ENCODE measurements at places on chromosomes 5 and 9. TPM values are rescaled to one million over a fixed set of nuclear protein-coding genes. Genes with fewer than 3 reads are reported as not detected.

GRCh38 chr9:135326141-135326540 is 153.4 kb upstream of the PPP1R26 start:
- DNase-seq = no peak

SMIM3 gene
- 46.4 TPM for total RNA-seq

CNTNAP3 gene
- total RNA-seq = 31.8 TPM

TRIM41 gene
- 12.2 TPM for total RNA-seq

HEMGN gene
- not detected for total RNA-seq

- DNase-seq = no peak
Observed at GRCh38 chr9:81559709-81560108, 129.6 kb downstream of the TLE1 start.

GRCh38 chr5:143435210-143435657 is 31.7 kb upstream of the NR3C1 start:
- no peak for DNase-seq

PCDHGB4 gene
- total RNA-seq = 11.6 TPM

GRCh38 chr9:4422495-4422894 is 67.8 kb upstream of the SLC1A1 start:
- no peak for DNase-seq

DNAI1 gene
- total RNA-seq = not detected

LCN9 gene
- total RNA-seq = not detected

DNA sequence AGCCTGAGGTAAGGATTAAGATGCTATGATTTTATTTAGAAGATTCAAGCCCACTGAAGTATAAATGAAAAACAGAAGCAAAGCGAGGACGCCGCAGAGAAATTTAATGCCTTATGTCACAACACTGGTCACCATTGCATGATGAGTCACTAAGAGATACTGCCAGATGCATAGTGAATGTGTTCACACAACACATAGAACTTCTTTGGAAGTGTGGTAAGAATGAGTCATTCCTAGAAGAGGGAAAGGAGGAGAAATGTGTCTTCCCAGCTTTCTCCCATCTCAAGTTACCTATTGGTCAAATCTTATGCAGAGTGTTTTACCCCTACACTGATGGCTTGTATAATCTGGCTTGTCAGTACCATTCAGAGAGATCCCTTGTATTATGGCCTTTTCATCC is 465.3 kb upstream of the ARRDC3 start:
- DNase-seq = no peak

DNA sequence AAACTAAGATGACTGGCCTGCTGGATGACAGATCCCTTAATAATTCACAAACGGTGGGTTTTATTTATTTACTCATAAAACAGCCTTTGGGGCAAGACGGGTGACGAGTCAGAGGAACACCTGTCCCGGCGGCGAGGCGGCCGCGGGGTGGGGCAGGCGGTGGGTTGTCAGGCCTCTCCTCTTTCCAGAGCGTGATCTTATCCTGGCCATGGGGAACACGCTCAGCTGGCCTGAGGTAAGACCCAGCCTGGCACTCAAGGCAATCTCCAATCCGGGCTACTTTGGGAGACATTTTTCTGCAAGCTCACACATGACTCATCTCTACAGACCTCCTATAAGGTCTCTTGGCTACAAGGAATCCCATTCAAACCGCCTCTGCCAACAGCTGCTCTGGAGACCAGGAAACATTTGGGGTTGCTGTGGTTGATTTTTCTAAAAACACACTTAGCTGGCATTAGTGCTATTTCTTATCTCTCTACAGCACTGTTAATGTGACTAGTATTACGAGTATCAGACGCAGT is 6.3 kb downstream of the RAPGEF1 start:
- peak; percentile 37 for DNase-seq

- no peak for DNase-seq
Observed at GRCh38 chr9:91481972-91482371, 58.3 kb upstream of the NFIL3 start.

DNA sequence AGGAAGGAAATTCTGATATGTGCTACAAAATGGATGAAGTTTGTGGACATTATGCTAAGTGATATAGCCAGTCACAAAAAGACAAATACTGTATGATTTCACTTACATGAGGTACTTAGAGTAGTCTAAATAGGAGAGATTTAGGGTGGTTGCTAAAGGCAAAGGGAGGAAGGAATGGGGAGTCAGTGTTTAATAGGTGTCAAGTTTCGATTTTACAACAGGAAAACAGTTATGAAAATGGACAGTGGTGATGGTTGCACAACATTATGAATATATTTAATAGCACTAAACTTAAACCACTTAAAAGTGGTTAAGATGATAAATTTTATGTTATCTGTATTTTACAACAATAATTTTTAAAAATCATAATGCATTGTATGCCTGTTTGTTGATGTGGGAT is 40.4 kb upstream of the ECM2 start:
- no peak for DNase-seq

GRCh38 chr9:129995409-129996160 is 47.4 kb downstream of the FNBP1 start:
- DNase-seq = no peak

- no peak for DNase-seq
Observed at GRCh38 chr9:109355564-109356297, 34.9 kb upstream of the EPB41L4B start.

GRCh38 chr5:126370796-126371718 is 52.2 kb upstream of the GRAMD2B start:
- DNase-seq = no peak

OSMR gene
- 79.2 TPM for total RNA-seq

SEMA4D gene
- 16.9 TPM for total RNA-seq

GRCh38 chr9:135289081-135289491 is 190.5 kb upstream of the PPP1R26 start:
- DNase-seq = no peak

DNA sequence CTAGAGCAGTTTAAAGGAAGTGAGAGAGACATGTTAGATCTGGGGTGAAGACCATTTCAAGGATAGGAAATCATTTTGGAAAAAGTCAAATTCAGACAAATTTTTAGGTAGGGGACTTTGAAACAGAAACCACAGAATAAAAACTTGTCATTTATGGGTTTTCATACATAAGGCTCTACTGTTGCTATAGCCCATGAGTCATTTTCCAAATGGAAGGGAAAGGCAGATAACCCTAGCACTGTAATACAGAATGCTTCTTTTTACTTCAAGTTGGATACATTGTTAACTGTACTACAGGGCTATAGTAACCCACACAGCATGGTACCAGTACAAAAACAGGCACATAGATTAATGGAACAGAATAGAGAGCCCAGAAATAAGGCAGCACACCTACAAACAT is 455.4 kb downstream of the EBF1 start:
- no peak for DNase-seq

DNA sequence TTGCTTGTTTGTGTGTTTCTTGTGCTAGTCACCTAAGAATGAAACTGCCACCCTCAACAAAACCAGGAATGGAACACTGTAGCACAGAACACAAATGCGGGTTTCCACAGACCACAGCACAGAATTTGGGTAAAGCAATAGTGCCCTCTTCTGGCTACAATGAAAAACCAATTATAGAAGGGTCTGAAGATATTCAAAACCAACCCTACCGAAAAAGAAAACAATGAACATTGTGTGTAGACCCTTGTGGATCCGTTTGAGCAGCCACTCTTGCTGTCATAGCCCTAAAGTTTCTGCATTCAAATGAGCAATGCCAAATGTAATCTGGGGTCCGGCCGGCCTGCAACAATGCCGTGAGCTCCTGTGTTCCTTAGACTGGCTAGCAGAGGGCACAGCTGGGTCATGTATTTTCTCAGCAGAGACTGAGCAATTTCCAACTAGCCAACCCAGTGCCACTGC is 8.3 kb upstream of the ENC1 start:
- DNase-seq = no peak

CTNND2 gene
- not detected for total RNA-seq

MYORG gene
- total RNA-seq = 12.1 TPM

GRCh38 chr5:98470747-98471146 is 302.7 kb upstream of the RGMB start:
- DNase-seq = no peak

GRCh38 chr5:36647046-36647445 is 40.6 kb downstream of the SLC1A3 start:
- no peak for DNase-seq

DNA sequence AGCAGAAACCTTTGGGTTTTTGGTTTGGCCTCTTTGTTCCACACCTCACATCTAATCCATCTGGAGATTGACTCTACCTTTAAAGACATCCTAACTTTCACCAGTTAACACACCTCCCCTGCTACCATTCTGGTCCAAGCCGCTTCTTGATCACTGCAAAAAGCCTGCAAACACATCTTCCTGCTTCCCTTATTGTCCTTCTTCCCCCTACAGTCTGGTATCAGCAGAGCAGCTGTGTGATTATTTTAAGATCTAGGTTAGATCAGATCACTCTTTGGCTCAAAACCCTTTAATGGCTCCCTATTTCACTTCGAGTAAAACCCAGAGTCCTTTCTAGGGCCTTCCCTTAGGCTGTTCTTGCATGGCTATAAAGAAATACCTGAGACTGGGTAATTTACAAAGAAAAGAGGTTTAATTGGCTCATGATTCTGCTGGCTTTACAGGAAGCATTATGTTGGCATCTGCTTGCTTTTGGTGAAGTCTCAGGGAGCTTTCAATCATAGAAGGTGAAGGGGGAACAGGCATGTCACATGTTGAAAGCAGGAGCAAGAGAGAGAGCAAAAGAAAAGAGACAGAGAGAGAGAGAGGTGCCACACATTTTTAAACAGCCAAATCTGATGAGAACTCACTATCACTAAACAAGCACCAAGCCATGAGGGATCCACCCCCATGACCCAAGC is 1.5 kb upstream of the TEX10 start:
- DNase-seq = no peak

GRCh38 chr5:35016174-35017051 is 31.3 kb downstream of the AGXT2 start:
- no peak for DNase-seq

GLRA1 gene
- total RNA-seq = not detected

GRCh38 chr5:150300496-150301169 is 2.1 kb downstream of the ARSI start:
- DNase-seq = no peak

CCDC192 gene
- total RNA-seq = not detected

GRCh38 chr9:123620239-123620638 is 264.2 kb downstream of the CRB2 start:
- no peak for DNase-seq

- DNase-seq = no peak
Observed at GRCh38 chr9:12195456-12195855, 497.7 kb upstream of the TYRP1 start.

DNA sequence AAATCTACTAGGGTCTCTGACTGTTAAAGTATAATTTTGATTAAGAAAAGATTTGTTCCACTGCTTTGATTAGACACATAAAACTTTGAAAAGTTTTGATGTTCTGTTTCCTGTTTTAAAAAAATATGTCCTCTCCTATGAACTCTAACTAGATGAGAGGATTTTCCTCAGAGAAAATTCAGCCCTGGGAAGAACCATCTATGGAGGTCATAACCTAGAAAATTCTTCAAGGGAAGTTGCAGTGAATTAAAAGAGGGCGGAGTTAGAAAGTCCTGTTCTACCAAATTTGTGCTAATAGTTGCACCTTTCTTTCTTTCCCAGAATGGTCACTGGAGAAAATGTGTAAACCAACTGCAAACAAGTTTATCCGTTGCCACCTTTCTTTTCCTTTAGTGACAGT is 27.7 kb downstream of the PIK3R1 start:
- DNase-seq = no peak

- no peak for DNase-seq
Observed at GRCh38 chr5:158770506-158770905, 329.2 kb downstream of the EBF1 start.

DNA sequence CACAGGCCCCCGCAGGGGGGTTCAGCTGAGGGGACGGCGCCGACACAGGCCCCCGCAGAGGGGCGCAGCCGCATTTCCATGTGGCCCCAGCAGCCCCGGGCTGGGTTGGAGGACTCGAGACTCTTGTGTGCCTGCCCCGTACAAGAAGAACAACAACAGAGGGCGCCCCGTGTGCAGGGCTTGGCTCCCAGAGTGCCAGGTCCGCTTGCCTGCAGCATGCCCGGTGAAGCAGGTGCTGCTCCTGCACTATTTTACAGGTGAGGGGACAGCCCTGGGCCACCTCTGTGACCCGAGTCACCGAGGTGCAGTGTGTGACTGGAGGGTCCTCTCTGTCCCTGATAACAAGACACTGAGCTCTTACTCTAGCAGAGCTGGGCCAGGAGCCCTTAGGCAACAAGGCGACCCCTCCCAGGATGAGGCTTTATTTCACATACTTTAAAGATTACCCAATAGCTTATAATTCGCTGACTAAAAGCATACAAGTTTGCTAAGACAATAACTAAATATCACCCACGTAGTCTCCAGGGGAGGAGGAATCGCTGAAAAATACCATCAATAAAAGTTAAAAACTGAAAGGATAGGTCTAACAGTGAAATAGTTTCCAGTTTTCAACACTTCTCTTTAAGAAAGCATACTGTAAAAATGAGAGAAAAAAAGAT is 41.7 kb upstream of the SLC9A3 start:
- DNase-seq = no peak

ADGRD2 gene
- total RNA-seq = not detected

DNA sequence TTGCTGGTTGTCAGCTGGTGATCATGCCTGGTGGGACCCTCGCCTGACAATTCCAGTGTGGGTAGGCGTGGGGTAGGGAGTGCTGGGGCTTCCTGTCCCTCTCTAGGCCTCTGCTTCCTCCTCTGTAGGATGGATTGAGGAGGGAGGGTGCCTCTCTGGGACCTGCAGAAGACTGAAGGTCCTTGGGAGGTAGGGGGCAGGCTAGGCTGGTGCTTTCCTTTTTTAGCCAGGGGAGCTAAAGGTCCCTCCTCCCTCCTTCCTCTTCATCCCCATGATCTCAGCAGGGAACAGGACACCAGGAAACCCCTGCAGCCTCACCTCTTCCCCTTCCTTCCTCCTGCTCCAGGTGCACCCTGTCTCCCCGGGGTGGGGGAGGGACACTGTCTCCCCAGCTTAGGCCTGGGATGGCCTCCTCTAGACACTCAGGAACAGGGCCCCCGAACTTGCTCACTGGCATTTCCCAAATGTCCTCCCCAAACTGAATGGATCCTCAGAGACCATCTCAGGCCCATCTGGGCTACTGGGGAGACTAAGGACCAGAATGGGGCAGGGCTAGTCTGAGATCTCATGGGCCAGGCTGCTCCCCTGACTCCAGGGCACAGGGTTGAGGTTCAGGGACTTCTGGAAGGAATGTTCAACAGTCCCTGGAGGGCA is 8.4 kb downstream of the SH2D3C start:
- no peak for DNase-seq

- DNase-seq = no peak
Observed at GRCh38 chr5:169204788-169205400, 96.0 kb downstream of the SLIT3 start.

Measured in thoracic aorta (tissue), 2 donors.